NCI-H460 (cell line): ENCODE measurements at places on chromosomes 12 and 14.

- DNase-seq, result no peak
These were observed 75.0 kb downstream of the TRMT5 start for GRCh38 chr14:60905923-60906322.

DNA sequence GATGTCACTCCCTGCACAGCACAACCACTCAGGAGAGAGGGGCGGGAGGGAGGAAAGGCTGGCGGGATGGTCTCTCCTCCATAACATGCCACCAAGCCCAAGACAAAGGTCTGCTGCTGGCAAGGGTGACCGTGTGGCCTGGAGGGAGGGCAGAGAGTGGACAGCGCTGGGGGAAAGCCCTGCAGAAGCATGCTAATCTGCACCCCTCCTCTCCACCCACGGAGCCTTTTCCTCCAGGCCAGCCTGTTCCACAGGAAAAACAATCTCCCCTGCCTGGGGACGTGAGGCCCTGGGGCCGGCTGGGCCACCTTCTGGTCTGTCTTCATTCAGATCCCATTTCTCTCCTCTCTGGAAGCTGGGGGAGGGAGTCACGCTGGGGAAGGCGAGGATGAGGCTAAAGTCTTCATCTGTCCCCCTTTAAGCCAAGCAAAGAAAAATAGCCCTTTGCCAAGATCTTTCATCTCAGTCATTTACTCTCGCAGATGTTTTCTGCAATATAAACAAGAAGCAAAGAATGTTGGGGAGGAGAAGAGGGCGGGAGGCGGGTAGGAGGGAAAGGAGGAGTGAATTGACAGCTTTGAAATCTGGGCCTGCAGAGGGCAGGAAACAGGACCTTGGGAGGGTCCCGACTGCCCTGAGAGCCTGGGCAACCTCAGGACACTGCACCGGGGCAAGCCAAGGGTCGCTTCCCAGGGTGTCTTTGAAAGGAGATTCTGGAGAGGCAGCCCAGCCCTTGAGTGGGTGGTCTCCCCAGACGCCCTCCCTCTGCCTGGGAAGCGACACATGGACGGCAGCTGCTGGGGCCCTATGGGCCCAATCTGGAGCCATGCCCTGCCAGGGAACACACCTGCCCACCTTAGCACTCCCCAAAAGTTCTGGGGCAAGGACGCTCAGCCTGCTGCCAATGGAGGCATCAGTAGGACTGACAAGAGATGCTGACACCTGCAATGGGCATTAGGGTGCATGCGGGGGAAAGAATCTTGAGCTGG is 133.6 kb downstream of the ZFP36L1 start:
- DNase-seq, result no peak

- peak; percentile 17 for DNase-seq
These were observed 123.0 kb upstream of the PZP start for GRCh38 chr12:9331218-9331626.

DNA sequence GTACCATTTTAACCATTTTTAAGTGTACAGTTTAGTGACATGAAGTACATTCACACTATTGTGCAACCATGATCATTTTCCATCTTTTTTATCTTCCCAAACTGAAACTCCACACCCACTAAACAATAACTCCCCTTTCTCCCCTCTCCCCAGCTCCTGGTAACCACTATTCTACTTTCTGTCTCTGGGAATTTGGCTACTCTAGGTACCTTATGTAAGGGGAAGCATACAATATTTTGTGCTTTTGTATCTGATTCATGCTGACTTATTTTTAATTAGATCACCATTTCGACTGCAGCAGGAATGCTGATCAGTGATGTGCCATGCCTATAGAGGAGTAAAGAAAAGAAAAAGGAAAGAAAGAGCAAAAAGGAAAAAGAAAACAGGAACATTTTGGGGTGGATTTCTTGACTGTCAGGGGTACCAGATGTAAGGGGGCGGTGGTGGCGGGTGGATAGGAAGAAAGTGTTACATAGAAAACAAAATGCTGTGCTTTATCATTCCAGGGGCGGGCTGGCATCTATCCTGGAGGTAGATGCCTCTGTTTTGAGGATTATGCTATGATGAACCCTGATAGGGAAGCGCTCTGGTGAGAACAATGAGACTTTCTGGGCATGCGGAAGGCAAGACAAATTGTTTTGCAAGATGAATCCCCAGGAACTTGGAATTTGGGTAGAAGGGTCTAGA is 45.2 kb upstream of the CTDSP2 start:
- no peak for DNase-seq

GRCh38 chr12:53298164-53298563 is 1.3 kb upstream of the MYG1 start:
- no peak for DNase-seq

- DNase-seq, result no peak
These were observed 117.2 kb downstream of the PELI2 start for GRCh38 chr14:56235388-56235787.

GRCh38 chr12:11752403-11753149 is 103.1 kb downstream of the ETV6 start:
- no peak for DNase-seq

DNA sequence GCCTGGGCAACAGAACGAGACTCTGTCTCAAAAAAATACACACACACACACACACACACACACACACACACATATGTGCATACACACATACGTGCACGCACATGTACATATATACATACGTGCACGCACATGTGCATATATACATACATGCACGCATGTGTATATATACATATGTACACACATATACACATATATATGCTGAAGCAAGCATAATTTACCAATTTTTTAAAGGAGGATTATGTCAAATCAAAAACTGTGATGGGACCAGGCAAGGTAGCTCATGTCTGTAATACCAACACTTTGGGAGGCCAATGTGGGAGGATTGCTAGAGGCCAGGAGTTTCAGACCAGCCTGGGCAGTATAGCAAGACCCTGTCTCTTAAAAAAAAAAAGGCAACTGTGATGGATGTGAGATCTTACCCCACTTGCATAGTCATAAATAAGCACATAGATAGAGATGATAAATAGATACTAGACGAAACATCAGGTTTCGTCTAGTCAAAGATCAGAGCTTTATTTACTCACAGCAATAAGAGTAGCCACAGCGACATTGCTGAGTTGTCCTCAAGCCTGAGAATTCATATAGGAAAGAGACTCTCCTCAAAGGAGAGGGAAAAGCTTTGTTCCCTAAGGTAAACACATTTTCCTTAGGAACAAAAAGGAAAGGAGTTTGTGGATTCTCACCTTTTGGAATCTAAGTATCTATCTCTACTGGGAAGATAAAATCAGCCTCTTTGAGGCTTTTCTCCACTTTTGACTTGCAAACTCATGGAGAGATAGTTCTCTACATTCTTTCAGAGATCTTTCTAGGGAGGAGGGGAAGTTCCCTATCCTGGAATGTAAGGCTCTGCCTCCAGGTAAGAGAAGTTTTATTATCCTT is 74.7 kb upstream of the AMN1 start:
- DNase-seq, result no peak

- DNase-seq, result no peak
These were observed 102.3 kb downstream of the TRMT5 start for GRCh38 chr14:60878536-60878935.

DNA sequence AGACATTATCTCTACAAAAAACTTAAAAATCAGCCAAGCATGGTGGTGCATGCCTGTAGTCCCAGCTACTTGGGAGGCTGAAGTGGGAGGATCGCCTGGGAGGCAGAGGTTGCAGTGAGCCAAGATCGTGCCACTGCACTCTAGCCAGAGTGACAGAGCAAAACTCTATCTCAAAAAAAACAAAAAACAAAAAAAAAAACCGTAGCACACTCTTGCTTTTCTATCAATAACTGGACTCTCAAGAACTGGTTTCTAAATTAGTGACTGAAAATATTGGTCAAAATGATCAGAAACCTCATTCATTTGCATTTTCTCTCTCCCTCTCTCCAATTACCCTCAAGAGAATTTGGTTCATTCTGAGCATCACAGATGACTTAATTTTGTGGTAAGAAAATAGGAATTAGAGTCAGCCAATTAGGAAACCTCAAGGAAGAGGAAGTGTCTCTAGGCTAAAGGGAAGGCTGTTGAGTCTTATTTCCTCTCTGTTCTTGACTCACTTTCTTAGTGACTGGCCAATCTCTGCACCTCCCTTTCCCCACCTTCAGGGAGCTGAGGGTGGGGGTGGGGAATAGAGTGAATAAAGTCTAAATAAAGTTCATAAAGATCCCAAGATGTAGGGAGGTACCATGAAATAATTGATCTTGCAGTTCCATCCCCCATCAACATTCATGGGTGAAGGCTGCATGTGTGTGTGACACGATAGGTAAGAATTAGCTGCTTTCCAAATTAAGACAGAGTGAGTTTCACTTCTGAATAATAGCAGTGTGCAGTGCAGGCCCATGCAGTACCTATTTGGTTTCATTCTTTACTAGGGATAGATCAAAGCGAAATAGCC is 6.8 kb upstream of the PSMA6 start:
- DNase-seq, result no peak

- DNase-seq, result no peak
These were observed 10.8 kb downstream of the TAOK3 start for GRCh38 chr12:118361889-118362288.

- no peak for DNase-seq
These were observed 182.3 kb downstream of the ADGRD1 start for GRCh38 chr12:131135786-131136538.

- no peak for DNase-seq
These were observed 848 bp downstream of the CTDSP2 start for GRCh38 chr12:57845478-57846284.

DNA sequence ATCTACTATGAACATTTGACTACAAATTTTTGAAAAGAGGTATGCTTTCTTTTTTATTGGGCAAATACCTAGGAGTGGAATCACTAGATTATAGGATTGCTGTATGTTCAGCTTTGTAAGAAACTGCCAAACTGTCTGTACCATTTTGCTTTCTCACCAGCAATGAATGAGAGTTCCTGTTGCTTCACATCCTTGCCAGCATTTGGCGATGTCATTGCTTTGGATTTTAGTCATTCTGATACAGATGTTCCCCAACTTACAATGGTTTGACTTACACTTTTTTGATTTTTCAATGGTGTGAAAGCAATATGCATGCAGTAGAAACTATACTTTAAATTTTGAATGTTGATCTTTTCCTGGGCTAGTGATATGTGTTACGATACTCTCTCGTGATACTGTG is 328.7 kb downstream of the RAD51B start:
- no peak for DNase-seq

DNA sequence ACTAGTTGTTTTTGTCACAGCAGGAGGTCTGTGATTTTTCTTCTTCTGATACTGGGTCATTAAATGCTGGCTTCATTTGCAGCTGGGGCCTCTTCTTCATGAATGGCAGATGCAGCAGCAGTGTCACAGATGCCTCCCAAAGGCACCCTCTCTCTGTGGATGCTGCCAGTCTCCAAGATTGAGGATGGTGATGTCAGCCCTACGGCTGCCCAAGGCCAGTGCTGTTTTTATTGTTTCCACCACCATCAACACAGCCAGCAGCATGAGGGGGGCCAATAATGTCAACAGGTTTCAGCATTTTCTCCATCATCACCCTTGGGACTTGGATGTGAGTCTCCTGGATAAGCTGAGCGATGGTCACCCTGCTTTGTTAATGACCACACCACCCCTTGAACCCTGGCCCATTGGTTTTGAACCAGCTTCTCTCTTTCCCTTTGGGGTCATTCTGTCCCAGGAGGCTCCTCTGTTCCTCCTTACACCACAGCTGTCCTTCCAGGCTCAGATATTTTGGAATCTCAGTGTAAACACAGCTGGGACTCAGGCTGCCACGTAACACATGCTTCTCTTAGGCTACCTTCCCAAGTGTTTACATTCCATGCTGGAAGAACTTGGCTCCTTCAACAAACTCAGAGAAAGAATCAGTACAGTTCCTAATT is 151.7 kb upstream of the DDHD1 start:
- no peak for DNase-seq

GRCh38 chr12:127716166-127716565 is 550.8 kb upstream of the TMEM132C start:
- no peak for DNase-seq

- DNase-seq, result no peak
These were observed 230.7 kb upstream of the CAND1 start for GRCh38 chr12:67038486-67038885.

DNA sequence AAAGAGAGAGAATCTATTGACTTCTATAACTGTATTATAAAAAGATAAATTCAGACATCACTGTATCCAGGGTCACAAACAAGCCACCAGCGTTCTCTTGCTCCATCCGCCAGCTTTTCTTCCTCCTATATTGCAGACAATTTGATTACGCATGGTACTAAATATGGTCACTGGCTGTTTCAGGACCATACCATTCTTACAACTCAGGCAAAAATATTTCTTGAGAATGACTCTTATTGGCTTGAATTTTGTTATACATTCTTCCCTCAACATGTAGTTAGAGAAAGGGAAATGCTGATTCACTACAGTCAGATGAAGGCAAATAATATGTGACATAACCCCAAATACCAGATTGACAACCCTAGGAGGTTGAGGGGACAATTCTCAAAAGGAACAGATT is 101.3 kb downstream of the SLC6A15 start:
- DNase-seq, result no peak

DNA sequence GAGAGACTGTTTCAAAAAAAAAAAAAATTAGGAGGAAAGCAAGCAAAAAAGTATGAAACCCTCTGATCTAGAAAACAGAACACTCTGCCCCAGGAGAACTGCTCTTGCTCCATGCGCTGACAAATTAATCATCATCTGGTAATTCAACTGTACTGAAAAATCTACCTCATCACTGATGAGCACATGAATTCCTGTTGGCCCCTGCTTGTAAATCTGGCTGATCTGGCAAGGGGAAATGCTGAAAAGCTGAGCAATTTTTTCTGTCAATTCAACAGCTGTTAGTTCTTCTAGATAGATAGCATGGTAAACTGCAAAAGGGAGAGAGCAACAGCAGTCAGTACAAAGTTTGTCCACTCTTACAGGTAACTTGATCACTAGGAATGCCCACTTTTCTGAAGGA is 15.2 kb upstream of the CSRNP2 start:
- DNase-seq, result no peak
